ENCODE measurements at places on chromosomes 6 and 20.
A peak's percentile ranks its signal among the peaks of the same experiment; 100 is the strongest.

GRCh38 chr6:167781868-167782267 lies 44.8 kb upstream of the AFDN start:
- DNase-seq: no peak

GRCh38 chr6:148760568-148761526 lies 14.0 kb downstream of the UST start:
- DNase-seq: peak; percentile 40

DNA sequence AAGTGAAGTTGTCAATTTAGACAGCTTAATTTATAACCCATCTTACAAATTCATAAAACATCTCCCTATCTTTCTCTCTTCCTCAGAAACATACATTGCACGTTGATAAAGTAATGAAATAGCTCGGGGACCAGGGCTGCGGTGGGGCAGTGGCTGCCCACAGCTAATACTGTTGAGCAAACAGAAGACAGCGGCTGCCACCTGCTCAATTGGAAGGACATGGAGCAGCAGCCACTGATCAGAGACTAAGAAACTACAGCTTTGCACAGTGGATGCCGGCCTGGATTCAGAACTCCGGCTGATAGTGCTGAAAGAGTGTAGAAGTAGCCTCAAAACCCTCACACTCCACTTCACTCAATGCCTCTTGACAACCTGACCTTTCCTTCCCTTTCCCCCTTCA lies 157.9 kb upstream of the PDE10A start:
- no peak for DNase-seq

DNA sequence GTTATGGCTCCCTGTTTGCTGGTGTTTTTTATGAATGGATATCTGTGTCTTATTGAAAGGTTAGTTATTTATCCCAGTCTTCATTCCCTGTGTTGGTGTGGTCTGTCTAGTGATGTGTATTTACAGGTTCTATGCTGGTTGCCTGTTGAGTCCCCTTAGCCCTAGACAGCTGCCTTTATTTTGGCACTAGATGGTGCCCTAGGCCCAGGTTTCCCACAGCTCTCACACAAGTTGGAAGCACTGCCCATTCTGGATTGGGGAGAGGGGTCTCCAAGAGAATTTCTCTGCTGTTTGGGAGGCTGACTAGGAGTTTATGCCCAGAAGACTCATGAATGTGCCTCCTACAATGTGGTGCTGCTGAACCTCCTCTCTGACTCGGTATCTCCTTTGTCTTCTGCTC lies 12.4 kb downstream of the GRM1 start:
- DNase-seq: no peak

GRCh38 chr20:43434565-43434964 lies 23.1 kb upstream of the SRSF6 start:
- DNase-seq: no peak

DNA sequence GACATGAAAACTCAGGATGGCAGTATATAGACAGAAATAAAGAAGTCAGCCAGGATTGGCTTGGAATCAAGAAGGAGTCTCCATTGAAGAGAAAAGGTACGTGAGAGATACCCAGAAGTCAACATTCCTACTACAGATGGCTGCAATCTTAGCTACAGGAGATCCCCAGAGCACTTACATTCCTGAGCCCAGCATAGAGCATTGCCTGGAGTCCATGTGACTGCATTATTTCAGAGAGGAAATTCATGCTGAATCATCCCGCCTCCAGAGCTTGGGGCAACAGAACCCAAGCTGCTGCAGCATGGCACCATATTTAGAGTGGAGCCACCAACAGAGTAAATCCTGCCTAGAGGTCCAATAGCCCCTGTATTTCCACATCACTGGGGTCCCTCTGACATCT lies 125.0 kb upstream of the GRIK2 start:
- no peak for DNase-seq

DNA sequence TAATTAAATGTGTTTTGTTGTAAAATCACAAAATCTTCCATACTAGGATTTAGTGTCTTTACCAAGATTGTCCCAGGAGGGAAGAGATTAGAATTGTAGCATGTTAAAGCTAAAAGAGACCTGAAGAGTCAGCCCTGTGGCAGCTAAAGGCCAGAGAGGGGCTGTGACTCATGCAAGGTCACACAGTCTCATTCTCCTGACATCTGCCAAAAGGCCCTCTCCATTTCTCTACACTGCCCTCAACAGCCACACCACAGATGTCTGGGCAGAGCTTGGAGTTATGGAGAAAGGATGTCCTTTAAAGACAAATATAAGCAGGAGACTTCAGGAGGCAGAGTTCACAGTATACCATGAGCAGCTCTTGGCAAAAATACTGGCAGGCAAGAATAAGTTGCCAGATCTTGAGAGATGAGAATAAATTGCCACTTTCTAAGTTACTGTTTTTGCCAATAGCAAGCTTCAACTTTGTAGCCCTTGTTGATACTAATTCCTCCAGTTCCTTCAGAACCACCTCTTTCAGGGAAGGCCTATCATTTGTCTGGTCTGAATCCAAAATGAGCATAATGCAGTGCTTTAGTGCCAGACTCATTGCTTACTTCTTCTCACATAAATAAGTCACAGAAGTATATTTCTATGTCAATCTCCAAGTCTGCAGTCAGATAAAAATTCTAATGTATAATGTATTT lies 41.7 kb downstream of the AKIRIN2 start:
- DNase-seq: no peak

GRCh38 chr6:97304701-97305100 lies 21.7 kb upstream of the MMS22L start:
- no peak for DNase-seq

- no peak for DNase-seq
Observed at GRCh38 chr20:63527184-63527583, 6.6 kb downstream of the PPDPF start.

DNA sequence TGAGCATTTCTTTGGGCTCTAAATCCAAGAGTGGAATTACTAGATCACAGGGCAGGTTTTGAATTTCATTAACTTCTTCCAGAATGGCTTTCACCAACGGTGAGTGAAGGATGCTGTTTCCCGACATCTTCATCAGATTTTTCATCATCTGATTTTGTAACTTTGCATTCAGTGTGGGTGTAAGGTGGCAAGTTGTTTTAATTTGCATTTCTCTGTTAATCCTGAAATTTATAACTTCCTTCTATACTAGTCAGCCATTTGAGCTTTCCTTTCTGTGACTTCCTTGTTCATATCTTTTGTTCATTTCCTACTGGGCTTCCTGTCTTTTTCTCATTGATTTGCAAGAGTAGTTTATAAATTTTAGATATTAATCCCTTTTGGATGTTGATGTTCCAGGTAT lies 18.7 kb upstream of the HCK start:
- no peak for DNase-seq

Data from C1 segment of cervical spinal cord (tissue), 14 donors.